CD4-positive, CD25-positive, alpha-beta regulatory T cell (primary cell): ENCODE measurements at places on chromosomes 13 and 19. TPM values are rescaled to one million over a fixed set of nuclear protein-coding genes. Genes with fewer than 3 reads are reported as not detected.
A peak's percentile ranks its signal among the peaks of the same experiment; 100 is the strongest.

DNA sequence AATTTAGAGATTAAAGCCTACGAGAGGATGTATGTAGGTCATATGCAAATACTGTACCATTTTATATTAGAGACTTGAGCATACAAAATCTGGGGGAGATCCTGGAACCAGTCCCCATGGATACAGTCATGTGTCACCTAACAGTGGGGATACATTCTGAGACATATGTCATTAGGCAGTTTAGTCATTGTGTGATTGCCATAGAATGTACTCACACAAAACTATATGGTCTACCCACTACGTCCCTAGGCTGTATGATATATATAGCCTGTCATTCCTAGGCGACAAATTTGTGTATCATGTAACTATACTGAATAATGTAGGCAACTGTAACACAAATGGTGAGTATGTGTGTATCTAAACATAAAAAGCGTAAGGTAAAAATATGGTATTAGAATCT, 62.8 kb downstream of the WDFY2 start:
- DNase-seq = no peak
- no peaks in the 10 kb centered on the region for H3K36me3 ChIP-seq
- H3K27me3 ChIP-seq = no peaks in the 10 kb centered on the region
- H3K4me1 ChIP-seq = peaks cover 44% of the 10 kb centered on the region

GRCh38 chr19:19417046-19417445, 11.6 kb downstream of the GATAD2A start:
- no peak overlapping the region for H3K4me3 ChIP-seq
- peaks cover 4% of the 10 kb centered on the region for H3K36me3 ChIP-seq
- peaks cover 43% of the 10 kb centered on the region for H3K4me1 ChIP-seq
- no peaks in the 10 kb centered on the region for H3K27me3 ChIP-seq
- H3K27ac ChIP-seq = no peak overlapping the region
- DNase-seq = no peak

- peaks cover 33% of the 10 kb centered on the region for H3K4me1 ChIP-seq
- H3K27me3 ChIP-seq = no peaks in the 10 kb centered on the region
- H3K4me3 ChIP-seq = no peak overlapping the region
Measured at GRCh38 chr19:1865172-1866010, 2.0 kb upstream of the KLF16 start.

GRCh38 chr19:12205296-12205695, 42.4 kb downstream of the ZNF136 start:
- no peaks in the 10 kb centered on the region for H3K27me3 ChIP-seq
- no peak overlapping the region for H3K27ac ChIP-seq
- H3K36me3 ChIP-seq = no peaks in the 10 kb centered on the region
- no peak for DNase-seq
- H3K4me3 ChIP-seq = no peak overlapping the region

- H3K27ac ChIP-seq = no peak overlapping the region
- no peaks in the 10 kb centered on the region for H3K27me3 ChIP-seq
- no peak overlapping the region for H3K4me3 ChIP-seq
- no peaks in the 10 kb centered on the region for H3K4me1 ChIP-seq
- peak; percentile 23 for DNase-seq
Measured at GRCh38 chr19:11203194-11204075, 6.1 kb upstream of the KANK2 start.

GRCh38 chr19:30333291-30334065, 38.7 kb upstream of the ZNF536 start:
- no peaks in the 10 kb centered on the region for H3K27me3 ChIP-seq
- no peaks in the 10 kb centered on the region for H3K4me1 ChIP-seq
- H3K4me3 ChIP-seq = no peak overlapping the region
- H3K36me3 ChIP-seq = no peaks in the 10 kb centered on the region
- no peak overlapping the region for H3K27ac ChIP-seq

GRCh38 chr19:16281743-16282142, 42.9 kb upstream of the KLF2 start:
- DNase-seq = no peak
- H3K27me3 ChIP-seq = no peaks in the 10 kb centered on the region
- peaks cover 18% of the 10 kb centered on the region for H3K4me1 ChIP-seq
- H3K36me3 ChIP-seq = no peaks in the 10 kb centered on the region
- no peak overlapping the region for H3K4me3 ChIP-seq
- H3K27ac ChIP-seq = no peak overlapping the region

- no peak overlapping the region for H3K27ac ChIP-seq
- H3K4me3 ChIP-seq = no peak overlapping the region
- no peaks in the 10 kb centered on the region for H3K36me3 ChIP-seq
- no peaks in the 10 kb centered on the region for H3K27me3 ChIP-seq
- peaks cover 8% of the 10 kb centered on the region for H3K4me1 ChIP-seq
- no peak for DNase-seq
Measured at GRCh38 chr19:17497149-17497798, 14.2 kb upstream of the PGLS start.

GRCh38 chr19:57719424-57719823, 8.0 kb downstream of the ZNF671 start:
- no peak overlapping the region for H3K27ac ChIP-seq
- peaks cover 40% of the 10 kb centered on the region for H3K36me3 ChIP-seq
- no peak for DNase-seq
- no peaks in the 10 kb centered on the region for H3K27me3 ChIP-seq

- no peaks in the 10 kb centered on the region for H3K27me3 ChIP-seq
- DNase-seq = peak; percentile 70
- H3K4me1 ChIP-seq = peaks cover 22% of the 10 kb centered on the region
- peak overlapping the region; percentile 49 for H3K4me3 ChIP-seq
Measured at GRCh38 chr13:73943137-73943964, 190.9 kb downstream of the KLF12 start.

GRCh38 chr13:107574517-107575210, 640.7 kb downstream of the LIG4 start:
- no peak overlapping the region for H3K4me3 ChIP-seq
- no peak for DNase-seq
- no peaks in the 10 kb centered on the region for H3K4me1 ChIP-seq

DNA sequence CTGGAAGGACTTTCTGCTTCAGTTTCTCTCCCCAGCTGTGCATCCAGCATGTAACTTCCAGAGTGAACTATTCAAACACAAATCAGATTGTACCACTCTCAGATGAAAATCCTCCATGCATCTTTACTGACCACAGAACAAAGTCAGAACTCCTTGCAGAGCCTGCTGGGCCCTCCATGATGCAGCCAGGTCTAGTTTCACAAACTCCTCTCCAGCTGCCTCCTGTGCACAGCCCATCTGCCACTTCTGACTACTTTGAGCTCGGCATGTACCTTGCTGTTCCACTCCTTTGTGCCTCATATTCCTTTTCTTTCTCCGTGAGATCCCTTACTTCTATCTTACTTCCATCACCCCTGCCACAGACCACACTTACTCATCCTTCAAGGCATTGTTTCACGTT, 31.4 kb downstream of the NALCN start:
- no peak overlapping the region for H3K4me3 ChIP-seq
- no peaks in the 10 kb centered on the region for H3K27me3 ChIP-seq
- H3K36me3 ChIP-seq = no peaks in the 10 kb centered on the region
- no peak for DNase-seq

- peaks cover 16% of the 10 kb centered on the region for H3K36me3 ChIP-seq
- H3K27ac ChIP-seq = no peak overlapping the region
- DNase-seq = peak; percentile 51
- peak overlapping the region; percentile 41 for H3K4me3 ChIP-seq
- peaks cover 32% of the 10 kb centered on the region for H3K4me1 ChIP-seq
Measured at GRCh38 chr19:49442771-49443365, 1.5 kb upstream of the SLC17A7 start.

DNA sequence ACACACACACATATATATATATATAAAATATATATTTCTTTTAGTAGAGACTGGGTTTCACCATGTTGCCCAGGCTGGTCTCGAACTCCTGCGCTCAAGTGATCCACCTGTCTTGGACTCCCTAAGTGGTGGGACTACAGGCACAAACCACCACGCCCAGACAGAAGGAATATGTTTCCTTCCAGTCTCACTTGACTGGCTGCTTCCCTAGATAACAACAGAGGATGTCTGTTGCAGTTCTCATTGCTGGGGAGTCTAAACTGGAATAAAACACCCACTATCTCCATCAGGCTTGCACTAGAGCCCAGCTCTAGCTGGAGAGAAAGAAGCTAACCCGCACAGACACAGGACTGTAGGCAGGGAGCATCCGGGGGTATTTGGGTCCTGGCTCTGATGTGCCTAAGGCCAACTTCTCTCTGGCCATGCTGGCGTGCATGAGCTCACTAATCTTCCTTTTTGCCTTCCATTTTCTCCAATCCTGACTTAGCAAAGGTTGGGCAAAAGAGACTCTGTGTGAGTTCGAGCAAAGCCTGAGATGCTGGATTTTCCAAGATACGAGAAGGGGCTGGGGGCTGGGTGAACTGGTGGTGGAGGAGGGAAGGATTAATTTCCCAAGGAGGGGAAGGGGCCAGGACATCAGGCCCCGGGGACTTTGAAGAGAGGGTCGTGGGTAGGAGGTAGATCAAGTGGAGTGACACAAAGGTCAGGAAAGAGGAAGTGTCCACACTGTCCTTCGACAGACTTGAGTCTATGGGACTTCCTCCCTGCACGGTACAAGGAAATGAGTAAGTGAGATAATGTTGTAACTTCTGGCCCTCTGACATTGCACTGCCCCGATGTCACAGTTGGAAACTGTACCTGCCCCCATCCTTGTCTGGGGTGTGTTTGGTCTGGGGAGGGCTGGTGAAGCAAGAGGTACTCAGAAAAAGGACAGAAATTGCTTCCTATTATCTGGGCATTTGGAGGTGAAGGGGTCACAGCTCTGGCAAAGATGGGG, 22.5 kb upstream of the ALOX5AP start:
- no peaks in the 10 kb centered on the region for H3K27me3 ChIP-seq
- no peak for DNase-seq
- H3K4me1 ChIP-seq = no peaks in the 10 kb centered on the region
- no peak overlapping the region for H3K4me3 ChIP-seq
- H3K36me3 ChIP-seq = no peaks in the 10 kb centered on the region
- no peak overlapping the region for H3K27ac ChIP-seq

- H3K36me3 ChIP-seq = no peaks in the 10 kb centered on the region
- H3K27me3 ChIP-seq = no peaks in the 10 kb centered on the region
- H3K27ac ChIP-seq = no peak overlapping the region
- H3K4me1 ChIP-seq = no peaks in the 10 kb centered on the region
- H3K4me3 ChIP-seq = no peak overlapping the region
Measured at GRCh38 chr13:111363591-111363990, 43.1 kb downstream of the TEX29 start.

DNA sequence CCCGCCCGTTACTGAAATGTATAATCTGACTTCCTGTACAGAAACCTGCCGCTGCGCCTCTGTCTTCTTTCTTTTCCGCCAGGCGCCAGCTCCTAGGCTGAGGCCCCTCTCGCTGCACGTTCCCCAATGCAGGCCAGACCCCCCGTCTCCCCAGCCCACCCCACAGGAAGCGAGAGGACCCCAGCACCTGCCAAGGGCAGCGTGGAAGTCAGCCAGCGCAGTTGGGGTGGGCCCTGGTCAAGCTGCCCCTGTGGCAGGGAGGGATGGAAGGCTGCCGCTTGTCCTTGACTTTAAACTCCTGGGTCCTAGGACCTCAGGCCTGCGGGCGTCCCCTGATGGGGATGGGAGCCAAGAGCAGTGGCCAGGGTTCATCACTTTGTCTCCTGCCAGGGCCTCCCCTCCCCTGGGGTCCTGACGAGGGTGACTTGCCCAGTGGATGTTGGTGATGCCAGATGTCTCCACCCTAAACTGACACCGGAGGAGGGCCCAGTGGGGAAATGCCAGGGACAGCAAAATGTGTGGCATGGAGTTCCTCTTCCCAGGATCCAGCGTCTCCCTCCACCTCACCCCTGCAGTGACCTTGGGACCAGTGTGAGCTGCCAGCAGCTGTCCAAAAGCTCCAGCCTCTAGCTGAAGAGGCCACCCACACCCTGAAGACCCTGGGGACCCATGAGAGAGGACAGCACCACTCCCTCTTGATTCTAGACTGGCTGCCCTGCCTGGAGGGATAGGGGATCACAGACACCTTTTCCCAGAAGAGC, 8.5 kb upstream of the MARCHF2 start:
- peaks cover 20% of the 10 kb centered on the region for H3K36me3 ChIP-seq
- H3K4me3 ChIP-seq = no peak overlapping the region
- H3K27ac ChIP-seq = no peak overlapping the region
- H3K27me3 ChIP-seq = no peaks in the 10 kb centered on the region
- DNase-seq = no peak
- no peaks in the 10 kb centered on the region for H3K4me1 ChIP-seq

GRCh38 chr19:18053576-18054219, 33.0 kb downstream of the IL12RB1 start:
- no peak overlapping the region for H3K4me3 ChIP-seq
- no peaks in the 10 kb centered on the region for H3K27me3 ChIP-seq
- peaks cover 13% of the 10 kb centered on the region for H3K4me1 ChIP-seq
- peak; percentile 23 for DNase-seq
- H3K36me3 ChIP-seq = no peaks in the 10 kb centered on the region

- H3K27ac ChIP-seq = no peak overlapping the region
- no peaks in the 10 kb centered on the region for H3K36me3 ChIP-seq
- DNase-seq = no peak
- H3K4me3 ChIP-seq = no peak overlapping the region
- no peaks in the 10 kb centered on the region for H3K27me3 ChIP-seq
Measured at GRCh38 chr13:99174533-99175100, 26.0 kb upstream of the UBAC2 start.

- H3K27me3 ChIP-seq = peaks cover 12% of the 10 kb centered on the region
- H3K4me1 ChIP-seq = peaks cover 31% of the 10 kb centered on the region
- peak; percentile 65 for DNase-seq
- H3K27ac ChIP-seq = no peak overlapping the region
- no peak overlapping the region for H3K4me3 ChIP-seq
Measured at GRCh38 chr19:48489608-48490216, 20.5 kb downstream of the CYTH2 start.

- H3K4me3 ChIP-seq = no peak overlapping the region
- H3K4me1 ChIP-seq = peaks cover 55% of the 10 kb centered on the region
- peak; percentile 57 for DNase-seq
- no peaks in the 10 kb centered on the region for H3K36me3 ChIP-seq
- H3K27me3 ChIP-seq = peaks cover 49% of the 10 kb centered on the region
Measured at GRCh38 chr13:99980201-99980823, 1.3 kb upstream of the ZIC2 start.

APOE gene
- total RNA-seq = 1.4 TPM

C1QTNF9B gene
- total RNA-seq = not detected

TEAD2 gene
- not detected for total RNA-seq

CERS1 gene
- total RNA-seq = not detected

FFAR1 gene
- total RNA-seq = not detected

ZNF497 gene
- 0.27 TPM for total RNA-seq

GGACT gene
- total RNA-seq = 8.3 TPM

CGB1 gene
- total RNA-seq = not detected

GATAD2A gene
- total RNA-seq = 134 TPM

ZNF835 gene
- 0.15 TPM for total RNA-seq

PTH2 gene
- total RNA-seq = not detected
